NCI-H187 (cell line): ENCODE measurements at places on chromosomes 16 and 17.

DNA sequence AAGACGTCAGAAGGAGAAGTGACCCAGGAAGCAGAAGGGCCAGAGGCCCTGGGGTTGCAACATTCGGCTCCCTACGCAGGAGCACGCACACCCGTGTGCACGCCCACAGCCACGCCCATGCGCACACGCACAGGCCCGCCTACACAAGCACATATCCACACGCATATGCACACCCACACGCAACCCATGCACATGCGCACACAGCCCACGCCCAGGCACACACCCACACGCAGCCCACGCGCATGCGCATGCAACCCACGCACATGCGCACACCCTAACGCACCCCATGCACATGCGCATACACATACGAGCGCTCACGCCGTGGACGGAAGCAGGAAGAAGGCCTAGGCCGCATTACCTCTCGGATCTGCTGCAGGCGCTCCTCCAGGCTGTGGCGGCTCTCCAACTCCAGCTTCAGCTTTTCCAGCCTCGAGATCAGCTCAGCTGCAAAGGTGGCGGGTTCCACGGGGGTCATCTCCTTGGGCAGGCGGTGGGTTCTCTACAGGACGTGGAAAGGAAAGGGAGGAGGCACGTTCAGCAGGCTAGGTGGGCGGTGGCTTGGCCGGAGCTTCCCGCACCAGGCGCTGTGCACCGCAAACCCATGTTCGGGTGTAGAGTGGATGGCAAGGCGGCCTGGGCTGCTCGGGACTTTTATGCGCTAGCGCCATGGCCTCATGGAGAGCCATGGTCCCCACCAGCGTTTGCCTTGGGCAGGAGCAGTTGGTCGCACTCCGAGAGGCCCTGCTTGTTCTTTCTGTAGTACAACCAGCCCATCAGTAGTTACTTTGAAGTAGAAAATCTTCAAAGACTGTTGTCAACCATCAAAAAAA, 23.4 kb downstream of the AXIN2 start:
- DNase-seq, result no peak

DNA sequence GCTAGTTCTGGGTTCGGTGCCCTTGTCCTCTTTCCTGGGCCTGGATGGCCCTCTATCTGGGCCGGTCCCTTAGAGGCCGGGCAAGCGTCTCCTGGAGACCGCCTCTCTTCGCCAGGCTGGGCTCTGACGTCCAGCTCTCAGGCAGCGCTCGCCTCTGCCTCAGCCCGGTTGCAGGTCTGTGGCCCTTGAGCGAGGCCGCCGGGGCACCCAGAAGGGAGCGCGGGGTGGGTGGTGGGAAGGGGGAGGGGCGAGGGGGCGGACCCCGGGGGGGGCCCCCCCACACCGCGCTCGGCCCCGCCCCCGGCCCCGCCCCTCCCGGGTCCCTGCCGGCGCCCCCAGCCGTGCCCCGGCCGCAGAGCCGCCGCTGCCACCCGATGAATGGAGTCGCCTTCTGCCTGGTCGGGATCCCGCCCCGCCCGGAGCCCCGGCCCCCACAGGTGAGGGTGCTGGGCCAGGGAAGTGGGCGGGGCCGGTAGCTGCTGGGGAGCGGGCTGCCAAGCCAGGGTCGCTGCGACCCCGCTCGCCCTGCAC, at the start of gene ARHGAP23:
Gene ARHGAP23 (plus strand): TSS at position 353 of the 531 bp plus-strand sequence. CDS start 22 bp downstream, at position 375.
- no peak for DNase-seq

GRCh38 chr17:19237389-19238166, 412 bp downstream of the EPN2 start:
- no peak for DNase-seq

DNA sequence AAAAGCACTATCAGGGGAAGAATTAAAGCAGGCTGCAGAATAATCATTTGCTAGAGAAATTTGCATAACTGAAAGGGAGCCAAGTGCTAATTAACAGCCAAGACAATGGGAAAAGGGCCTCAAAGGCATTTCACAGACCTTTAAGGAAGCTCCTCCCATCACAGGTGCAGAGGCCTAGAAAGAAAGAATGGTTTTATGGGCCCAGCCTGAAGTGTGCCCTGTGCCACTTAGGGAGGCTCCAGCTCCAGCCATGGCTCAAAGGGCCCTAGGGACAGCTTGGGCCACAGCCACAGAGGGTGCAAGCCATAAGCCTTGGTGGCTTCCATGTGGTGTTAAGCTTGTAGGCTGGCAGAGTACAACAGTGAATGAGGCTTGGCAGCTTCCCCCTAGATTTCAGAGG, 50.1 kb downstream of the RNF112 start:
- DNase-seq, result no peak

GRCh38 chr16:13892301-13892700, 27.7 kb upstream of the ERCC4 start:
- DNase-seq, result no peak

DNA sequence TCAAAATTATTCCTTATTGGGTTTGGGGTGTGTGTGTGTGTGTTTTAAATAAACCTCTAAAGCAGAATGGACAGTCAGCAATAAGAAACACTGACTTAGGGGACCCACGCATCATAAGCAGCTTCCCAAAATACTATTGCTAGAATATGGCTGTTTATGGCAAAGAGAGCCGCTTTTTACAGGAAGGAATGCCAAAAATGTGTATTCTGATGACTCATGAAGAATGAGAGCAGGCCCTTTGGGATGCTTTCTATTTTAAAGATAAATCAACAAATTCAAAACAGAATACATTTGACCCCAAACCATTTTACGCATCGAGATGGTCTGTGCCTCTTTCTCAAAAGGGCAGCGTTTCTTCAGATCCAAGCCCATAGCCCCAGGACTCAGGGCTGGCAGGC, 37.5 kb downstream of the ARHGAP17 start:
- DNase-seq, result no peak
